ENCODE measurements at places on chromosomes 1 and 21.

DNA sequence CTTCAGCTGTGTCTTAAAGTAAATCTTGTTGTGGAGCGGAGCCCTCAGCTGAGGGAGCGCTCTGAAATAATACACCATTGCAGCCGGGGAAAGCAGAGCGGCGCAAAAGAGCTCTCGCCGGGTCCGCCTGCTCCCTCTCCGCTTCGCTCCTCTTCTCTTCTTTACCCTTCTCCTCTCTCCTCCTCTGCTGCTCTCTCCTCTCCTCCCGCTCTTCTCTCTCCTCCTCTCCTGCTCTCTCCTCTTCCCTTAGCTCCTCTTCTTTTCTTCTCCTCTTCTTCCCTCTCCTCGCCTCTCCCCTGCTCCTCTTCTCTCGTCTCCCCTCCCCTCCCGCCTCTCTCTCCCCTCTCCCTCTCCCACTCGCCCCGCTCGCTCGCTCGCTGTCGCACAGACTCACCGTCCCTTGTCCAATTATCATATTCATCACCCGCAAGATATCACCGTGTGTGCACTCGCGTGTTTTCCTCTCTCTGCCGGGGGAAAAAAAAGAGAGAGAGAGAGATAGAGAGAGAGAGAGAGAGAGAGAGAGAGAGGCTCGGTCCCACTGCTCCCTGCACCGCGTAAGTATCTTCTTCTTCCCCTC lies at the start of gene PROX1:
Gene PROX1 (plus strand): TSS at position 47 of the 580 bp plus-strand sequence. CDS start 8,563 bp downstream, outside the sequence.
- DNase-seq = no peak

GRCh38 chr1:214146523-214146922 lies 134.4 kb upstream of the SMYD2 start:
- no peak for DNase-seq

DNA sequence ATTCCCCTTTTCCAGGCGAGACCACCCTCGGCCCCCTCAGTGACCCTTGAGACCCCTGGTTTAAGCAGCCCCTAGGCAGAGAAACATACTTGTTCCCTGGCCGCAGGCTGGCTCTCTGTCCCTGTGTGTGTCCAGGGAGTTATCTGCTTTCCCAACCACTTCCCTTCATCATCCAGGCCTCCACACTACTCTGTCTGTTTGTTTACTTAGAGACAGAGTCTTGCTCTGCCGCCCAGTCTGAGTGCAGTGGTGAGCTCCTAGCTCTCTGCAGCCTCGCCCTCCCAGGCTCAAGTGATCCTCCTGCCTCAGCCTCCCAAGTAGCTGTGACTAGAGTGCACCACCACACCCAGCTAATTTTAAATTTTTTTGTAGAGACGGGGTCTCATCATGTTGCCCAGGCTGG lies 5.8 kb upstream of the VWA1 start:
- DNase-seq = no peak

- no peak for DNase-seq
These were observed 610.0 kb downstream of the LMO4 start for GRCh38 chr1:87938631-87939030.

DNA sequence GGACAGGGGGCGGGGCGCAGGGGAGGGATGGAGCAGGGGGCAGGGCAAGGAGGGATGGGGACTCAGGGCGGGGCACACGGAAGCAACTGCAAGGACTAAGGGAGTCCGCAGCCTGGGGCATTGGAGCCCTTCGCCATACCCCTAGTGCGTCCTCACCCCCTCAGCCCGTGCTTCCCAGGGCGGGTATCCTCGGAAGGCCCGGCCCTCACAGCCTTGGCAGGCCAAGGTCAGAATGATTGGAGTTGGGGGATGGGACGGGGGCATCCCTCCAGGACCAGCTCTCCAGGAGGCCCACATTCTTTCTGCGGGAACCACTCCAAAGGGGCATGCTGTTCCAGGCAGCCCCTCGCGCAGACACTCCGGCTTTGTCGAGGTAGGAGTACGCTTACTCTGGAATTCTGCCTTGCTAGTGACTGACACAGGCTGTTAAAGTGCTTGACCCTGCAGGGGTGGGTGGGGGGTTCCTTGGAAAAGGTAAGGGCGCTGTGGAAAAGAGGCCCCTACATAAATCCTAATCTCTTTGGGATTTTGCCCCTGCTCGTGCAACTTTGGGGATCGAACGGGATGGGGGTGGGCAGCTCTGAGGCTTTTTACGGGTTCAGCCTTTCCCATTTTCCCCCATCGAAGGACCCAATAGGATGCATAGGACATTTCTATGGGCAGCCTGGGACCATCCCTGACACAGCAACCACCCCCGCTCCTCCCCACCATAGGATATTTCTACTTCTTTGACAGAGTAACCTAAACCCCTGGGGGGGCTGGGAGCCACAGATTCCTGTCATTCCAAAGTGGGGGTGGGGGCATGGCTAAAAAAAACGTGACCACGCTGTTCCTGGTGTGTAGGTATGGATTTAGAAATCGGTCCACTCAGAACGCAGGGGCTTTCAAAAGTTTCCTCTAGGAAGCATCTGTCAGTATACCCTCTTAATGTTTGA lies 738 bp upstream of the TRIM11 start:
- no peak for DNase-seq

- no peak for DNase-seq
These were observed 15.9 kb downstream of the PDXK start for GRCh38 chr21:43734928-43735229.

DNA sequence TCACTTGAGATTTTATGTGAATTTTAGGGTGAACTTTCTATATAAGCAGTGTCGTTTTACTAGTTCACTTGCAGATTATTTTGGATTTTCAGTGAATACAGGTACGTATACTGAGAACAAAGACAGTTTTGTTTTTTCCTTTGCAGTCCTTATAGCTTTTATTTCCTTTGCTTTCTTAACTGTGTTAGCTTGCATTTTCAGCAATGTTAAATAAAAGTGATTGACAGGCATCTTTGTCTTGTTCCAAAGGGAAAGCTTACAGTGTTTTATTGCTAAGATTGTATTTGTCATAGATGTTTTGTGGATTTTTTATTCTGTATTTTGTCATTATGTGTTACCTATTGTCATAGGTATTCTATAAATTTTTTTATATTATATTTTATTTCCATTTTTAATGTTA lies 53.3 kb upstream of the FASLG start:
- no peak for DNase-seq

DNA sequence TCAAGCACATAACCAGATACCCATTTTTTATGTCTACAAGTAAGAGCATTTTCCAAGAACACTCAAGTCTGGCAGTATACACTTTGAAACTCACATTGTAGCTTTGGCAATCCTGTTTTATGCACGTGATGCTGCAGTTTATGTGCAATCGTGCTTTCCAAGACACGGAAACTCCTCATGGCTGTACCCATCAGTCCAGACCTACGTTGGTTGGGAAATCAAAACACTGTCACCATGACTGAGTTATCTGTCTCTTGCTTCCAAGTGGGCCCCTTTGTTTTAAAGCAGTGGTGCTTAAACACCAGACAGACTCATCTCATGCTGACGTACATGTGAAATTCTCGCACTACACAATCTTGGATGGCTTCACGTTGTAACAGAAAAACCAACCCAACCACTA lies 192.8 kb downstream of the LTN1 start:
- DNase-seq = no peak

DNA sequence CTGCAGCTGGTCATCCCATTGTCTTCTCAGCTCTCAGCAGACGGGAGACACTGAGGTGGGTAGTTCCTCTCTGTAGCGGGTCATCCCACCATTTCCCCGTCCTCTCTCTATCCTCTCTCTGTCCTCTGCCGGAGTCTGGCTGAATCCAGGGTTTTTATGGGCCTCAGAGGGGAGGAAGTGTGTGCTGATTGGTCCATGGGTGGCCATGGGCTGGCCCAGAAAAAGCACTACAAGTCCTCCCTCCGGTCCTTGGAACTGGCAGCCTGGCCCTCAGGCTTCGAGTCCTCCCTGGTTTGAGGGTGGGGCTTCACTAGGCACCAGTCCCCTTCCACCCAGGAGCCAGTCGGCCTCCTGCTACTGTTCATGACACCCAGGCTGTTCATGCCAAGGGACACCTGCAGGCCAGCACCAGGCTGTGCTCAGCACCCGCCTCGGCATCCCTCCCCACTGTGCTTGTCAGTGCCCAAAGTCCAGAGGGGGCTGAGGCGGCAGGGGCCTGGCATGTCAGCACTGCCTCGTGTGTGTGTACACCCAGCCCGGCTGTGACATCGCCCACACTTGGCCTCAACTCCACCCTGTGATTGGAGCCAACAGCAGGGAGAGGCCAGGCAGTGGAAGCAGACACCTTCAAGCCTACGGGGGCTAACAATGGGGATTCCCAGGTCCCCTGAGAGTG lies 23.0 kb upstream of the LRRC8C start:
- peak; percentile 86 for DNase-seq

DNA sequence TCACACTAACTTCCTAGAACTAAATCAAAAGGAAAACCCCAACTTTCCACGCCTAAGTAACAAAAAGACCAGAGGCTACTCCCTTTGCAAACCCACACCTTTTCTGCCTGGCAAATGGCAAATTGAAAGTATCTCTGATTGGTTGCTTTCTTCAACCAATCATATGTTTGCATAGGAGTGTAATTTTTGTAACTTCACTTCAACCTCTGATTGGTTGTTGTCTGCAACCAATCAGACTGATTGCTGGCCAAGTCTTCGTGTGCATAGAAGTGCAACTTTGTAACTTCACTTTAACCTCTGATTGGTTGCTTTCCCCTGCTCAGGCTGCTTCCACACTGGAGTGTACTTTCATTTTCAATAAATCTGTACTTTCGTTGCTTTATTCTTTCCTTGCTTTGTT lies 36.9 kb upstream of the PADI2 start:
- DNase-seq = peak; percentile 3

DNA sequence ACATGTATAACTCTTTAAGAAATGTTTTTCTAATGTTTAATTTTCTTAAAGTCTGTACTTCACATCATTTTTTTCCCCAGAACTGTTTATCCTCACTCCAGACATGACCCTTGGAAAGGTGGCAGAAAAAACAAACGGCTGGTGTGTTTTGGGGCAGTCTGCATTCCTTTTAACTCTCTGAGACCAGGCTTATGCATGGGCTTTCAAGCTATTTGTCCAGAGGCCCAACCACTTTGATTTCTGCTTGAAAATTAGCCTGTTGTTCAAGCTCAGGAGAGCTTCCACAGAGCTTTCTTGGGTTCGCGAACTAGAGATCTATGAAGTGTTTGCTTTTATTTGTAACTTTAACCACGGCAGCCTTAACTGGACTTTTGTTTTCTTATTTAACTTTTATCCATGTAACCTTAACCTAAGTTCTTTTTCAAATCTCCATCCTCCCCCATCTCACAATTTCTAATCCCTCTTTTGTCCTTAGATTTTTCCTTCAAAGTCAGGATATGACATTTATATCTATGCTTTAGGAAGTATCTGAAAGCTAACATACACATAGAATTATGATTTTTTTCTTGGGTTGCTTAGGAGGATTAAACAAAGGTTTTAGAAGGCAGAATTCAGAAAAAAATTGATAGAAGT lies 111.8 kb downstream of the FGGY start:
- no peak for DNase-seq

DNA sequence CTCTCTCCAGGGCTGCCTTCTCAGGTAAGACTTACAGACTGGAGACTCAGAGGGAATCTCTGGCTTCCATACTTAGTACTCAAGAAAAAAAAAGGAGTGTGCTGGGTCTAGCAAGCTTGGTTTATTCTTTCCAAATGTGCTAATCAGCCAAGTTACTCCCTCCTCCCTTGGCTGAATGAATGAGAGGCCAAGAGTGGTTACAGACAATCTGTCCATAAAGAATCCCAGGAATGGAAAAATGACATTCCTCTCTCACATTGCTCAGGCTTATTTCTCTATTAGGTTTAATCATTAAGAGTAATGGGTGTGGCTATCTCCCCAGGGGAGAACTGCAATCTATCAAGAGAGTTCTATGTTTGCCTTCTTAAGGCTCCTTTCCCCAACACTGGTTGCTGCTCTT lies 547.3 kb upstream of the PLXNA2 start:
- no peak for DNase-seq

DNA sequence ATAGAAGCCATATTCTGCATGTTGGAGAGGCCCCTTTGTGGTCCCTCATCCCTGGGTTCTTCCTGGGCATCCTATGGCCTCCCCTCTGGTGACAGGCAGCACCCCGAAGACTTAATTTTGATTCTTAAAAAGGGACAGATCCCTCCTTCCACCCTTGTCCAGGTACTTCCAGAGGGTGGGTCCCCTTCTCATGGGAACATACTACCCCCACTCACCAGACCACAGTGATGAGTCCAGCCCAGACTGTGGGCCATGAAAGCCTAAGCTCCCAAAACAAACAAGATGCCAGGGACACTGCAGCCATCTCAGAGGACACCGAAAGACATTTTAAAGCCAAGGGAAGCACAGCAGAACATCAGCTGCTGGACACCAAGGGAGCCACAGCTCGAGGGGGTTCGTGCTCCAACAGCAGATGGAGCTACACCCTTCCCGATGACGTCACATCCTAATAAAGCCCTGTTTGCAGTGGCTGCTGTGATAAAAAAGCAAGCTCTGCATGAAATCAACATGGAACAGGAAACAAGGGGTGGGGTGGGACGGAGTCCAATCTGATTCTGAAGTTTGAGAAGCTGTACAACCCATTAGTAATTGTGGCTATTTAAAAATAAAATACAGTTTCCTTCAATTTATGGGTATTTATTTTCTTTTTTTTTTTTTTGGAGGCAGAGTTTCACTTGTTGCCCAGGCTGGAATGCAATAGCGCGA lies 32.4 kb downstream of the GNB1 start:
- peak; percentile 18 for DNase-seq

- no peak for DNase-seq
These were observed 22.2 kb downstream of the MAPKAPK2 start for GRCh38 chr1:206706806-206707366.

GRCh38 chr1:220529521-220530020 lies 1.6 kb downstream of the MARK1 start:
- no peak for DNase-seq

DNA sequence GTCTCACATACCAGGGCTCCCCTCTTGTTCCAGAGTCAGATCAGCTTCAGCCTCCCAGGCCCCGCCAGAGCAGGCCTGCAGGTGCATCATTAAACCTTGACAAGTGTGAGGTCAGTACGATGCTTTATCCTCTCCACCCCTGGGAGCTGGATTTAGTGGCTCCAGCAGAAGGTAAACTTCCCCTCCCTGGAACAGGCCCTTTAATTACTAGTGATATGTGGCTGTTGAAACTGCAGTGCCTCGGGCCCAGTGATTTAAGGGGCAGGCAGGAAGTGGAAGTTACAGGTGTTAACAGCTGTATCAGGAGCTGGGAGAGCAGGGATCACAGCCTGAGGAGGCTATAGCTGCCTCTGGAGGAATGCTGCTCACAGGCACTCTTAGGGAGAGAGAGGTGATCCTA lies 132.4 kb upstream of the KLHDC7A start:
- DNase-seq = no peak

- no peak for DNase-seq
These were observed 466.9 kb downstream of the PCP4 start for GRCh38 chr21:40334159-40334558.

DNA sequence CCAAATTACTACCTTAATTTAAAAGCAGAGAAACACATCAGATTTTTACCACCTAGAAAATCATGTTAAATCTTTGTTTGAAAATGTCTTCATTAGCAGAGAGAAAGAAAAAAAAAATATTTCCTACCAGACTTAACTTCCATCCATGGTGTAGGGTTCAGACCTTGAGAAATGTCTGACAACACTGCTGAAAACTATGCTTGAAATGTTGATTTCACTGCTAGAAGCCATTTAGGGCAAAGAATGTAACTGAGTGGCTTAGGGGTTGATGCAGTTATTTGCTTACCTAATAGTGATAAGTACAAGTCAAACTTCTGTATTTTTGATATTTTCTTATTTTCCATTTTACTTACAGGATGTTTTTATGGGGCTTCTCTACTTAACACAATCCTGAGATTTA lies 495.6 kb upstream of the NEGR1 start:
- no peak for DNase-seq

- no peak for DNase-seq
These were observed 82.8 kb downstream of the PLPPR5 start for GRCh38 chr1:98921817-98922216.

GRCh38 chr1:98919211-98919610 lies 85.5 kb downstream of the PLPPR5 start:
- no peak for DNase-seq
